Stimulated activated CD4-positive, alpha-beta T cell treated with anti-CD3 and anti-CD28 coated beads, Interleukin-15, amount 100 ng/mL, for 1 hour (primary cell): ENCODE measurements at places on chromosomes 5 and 9.

DNA sequence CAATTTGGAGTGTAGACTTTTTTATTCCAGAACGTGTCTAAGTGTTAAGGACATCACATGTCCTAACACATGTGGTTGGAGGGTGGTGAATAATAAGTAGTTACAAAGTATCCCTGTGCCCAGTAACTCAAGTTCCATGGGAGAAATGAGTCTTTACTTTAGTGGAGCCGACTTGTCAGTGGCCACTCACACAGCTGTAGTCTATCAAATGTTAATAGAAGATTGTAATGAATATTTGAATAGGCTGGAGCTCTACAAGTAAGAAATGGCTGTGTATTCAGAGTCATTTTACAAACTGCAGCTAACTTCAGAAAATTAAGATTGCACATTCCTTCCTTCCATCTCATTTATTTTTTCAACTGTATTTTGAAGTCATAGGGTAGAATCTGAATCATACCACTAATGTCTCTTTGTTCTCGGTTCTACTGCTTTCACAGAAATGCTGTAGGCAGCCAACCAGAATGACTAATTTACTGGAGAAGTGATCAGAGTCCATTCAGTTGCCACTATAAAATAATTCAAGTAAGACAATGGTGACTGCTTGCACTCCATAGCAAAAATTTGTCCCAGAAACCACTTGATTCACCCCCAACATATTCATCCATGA, 394.8 kb downstream of the NR2F1-AS1 start:
- DNase-seq, result no peak

DNA sequence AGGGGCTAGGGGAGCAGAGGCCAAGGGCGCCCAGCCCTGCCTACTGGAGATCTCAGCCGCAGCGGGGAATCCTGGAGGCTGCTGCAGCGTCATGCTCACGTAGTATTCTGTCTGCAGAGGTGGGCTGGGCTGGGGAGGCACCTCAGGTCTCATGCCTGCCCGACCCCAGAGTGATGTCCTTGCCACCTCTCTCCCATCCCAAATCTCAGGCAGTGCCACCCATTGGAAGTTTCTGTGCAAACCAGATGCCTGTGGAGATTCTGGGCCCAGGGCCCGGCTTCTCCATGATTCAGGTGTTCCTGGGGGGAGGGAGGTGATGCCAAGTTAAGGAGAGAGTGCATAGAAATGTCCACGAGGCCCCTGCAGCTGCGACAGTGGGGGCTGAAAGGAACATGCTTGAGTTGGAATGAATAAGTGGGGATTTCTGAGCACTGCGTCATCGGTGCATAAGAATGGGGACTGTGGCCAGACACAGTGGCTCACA, 72.0 kb downstream of the ANKRD33B start:
- no peak for DNase-seq

DNA sequence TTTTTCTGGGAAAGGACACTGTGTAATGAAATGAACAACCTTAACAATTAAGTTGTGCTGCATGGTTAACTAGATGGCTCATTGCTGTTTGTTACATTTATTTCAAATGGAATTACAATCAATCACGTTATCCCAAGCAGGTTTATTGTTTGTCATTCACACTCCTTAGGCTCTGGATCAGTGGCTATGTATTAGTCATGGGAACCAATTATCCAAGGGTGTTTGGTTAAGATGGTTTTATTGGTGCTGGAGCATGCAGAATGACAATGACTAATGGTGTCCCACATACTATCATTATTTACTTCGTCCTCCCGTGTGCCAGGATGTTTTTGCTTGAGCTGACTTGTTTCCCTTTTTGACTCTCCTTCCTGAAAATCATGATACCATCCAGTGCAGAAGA, 10.6 kb upstream of the TRPC7 start:
- no peak for DNase-seq

GRCh38 chr5:88093765-88094164, 174.9 kb downstream of the TMEM161B start:
- DNase-seq, result no peak

DNA sequence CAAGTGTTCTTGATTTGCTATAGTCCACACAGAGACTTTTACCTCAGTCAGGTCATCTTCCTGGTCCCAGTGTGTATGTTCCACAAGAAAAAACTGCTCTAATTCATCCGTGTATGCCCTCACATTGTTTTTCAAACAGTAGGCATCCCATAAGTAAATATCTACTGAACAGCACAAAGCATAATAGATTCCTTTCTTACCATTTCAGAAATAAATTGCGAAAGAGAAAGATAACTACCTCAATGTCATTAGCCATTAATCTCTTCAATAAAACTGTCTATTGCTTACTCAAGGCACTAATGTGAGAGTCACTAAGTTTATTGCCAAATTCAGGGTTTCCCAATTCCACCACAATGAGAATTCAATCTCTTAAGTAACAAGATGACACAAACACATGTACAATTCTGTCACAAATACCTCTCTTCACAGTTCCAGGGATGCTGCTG, 9.6 kb downstream of the FBXW2 start:
- DNase-seq, result no peak

GRCh38 chr5:175469916-175470315, 8.4 kb upstream of the SFXN1 start:
- no peak for DNase-seq

DNA sequence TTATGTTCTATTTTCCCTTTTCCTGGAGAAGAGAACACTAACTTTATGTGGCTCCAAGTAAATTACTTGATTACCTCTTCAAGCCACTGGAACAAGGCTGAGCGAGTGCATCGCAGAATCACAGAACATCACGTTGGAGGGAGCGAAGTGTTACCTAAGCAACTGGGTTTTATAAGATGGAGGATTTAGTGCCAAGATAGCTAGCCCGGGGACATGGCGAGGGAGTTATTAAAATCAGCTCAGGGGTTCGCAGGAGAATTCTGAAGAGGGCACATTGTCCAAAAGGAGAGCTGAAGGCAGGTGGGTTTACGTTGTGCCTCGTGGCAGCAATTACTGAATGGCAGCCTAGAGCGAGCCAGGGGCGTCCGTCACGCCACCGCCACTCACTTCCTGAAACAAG, 563.2 kb upstream of the ADAMTS16 start:
- no peak for DNase-seq

- DNase-seq, result no peak
Measured at GRCh38 chr5:181028032-181028819, 11.8 kb upstream of the BTNL9 start.

GRCh38 chr9:77614645-77615044, 33.5 kb downstream of the GNA14 start:
- no peak for DNase-seq

DNA sequence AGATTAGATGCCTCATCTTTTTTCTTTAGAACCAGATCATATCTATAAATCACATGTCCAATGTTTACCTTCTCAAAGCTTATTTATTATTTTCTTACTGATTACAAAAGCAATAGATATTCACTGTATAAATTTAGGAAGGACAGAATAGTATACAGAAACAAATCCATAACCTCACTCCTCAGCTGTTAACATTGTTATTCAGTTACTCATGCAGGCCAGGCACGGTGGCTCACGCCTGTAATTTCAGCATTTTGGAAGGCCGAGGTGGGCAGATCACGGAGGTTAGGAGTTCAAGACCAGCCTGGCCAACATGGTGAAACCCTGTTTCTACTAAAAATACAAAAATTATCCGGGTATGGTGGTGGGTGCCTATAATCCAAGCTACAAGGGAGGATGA, 15.3 kb downstream of the STOM start:
- DNase-seq, result no peak

- no peak for DNase-seq
Measured at GRCh38 chr9:136713550-136713949, 1.2 kb downstream of the DIPK1B start.

- DNase-seq, result no peak
Measured at GRCh38 chr5:156476678-156477077, 149.7 kb downstream of the SGCD start.

DNA sequence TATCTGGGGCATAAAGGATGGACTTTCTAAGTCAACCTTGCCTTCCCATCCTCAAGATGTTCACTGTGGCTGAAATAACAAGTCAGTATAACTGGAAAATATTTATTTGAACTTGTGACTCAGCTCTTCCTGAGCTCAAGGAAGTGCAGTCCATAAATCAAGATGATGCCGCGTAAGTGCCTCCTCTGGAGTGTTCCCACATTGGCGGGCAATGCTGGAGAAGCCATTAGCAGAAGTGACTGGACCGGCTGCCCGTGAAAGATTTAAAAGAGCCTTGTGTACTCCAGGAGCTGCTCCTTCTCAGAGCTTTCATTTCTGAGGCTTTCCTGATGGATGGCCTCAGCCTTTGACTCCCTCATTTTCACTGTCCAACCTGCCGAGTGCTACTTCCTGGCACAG, 17.4 kb downstream of the TMOD1 start:
- no peak for DNase-seq

DNA sequence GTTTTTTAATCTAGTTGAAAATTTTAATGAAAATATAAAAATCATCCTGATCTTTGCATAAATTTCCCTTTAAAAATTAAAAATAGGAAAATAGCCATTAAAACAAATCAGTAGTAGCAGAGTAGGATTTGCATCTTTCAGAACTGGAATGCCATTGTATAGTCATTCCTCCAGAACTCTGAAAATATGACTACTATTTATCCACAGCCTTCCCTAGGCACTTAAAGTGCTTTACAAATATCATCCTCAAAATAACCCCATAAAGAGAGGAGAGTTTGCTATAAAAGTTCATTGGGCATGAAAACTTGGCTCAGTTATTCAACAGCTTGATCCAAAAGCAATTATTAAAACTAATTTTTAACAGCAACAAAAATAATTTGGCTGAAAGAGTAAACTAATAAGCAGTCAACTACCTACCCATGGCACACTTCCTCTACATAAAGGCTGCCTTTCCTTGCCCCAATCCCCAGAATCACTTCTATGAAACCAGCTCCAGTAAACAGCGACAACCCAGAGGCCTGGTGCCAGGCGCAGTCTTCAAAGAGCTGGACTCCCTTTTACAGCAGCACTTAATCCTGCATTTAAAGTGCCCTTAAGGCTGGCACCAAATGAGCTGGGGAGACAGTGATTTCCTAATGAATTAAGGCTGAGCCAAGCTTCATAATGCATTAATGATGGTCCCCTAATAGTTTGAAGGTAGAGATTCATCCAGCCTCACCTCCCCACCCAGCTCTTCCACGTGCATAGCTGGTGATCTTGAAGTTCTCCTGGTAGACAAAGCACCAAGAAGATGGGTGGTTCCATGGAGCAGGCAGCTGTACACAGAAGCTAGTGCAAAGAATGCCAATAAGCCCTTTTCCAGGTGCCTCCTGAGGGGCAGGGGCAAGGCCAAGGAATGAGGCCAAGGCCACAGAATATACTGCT, 36.1 kb downstream of the LHFPL2 start:
- DNase-seq, result no peak

DNA sequence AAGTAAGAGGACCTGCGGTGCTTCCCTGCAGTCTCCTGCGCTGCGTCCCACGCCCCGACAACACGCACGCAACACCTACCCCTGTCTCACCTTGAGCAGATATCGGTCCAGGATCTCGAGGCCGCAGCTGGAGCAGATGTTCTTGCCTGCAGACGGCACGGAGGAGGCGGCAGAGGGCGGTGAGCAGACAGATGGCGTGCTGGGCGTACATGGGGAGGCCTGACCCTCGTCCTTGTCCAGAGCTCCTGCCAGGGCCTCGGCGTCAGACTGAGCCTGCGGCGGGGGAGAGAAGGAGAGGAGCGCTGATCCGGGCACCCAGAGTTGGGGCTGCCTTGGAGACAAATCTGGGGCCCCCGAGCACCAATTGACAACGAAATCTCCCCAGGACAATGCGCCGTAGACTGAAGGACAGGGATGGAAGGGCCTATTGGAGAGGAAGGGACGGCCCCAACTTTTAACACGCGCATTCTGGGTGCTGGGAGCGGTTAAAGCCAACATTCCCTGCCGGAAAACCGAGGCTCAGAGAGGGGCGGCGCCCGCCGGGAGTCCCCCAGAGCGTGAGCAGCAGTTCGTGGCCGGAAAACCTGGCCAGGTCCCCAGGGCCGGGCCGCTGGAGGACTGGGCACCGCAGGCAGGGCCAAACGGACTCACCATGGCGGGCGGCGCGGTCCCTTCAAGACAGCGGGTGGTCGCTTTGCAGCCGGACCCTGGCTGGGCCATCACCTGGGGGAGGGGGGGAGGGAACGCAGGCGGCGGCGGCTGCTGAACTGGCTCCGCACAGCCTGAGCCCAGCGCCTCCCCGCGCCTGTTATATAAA, 1.8 kb downstream of the LHX6 start:
- no peak for DNase-seq

- no peak for DNase-seq
Measured at GRCh38 chr9:73153793-73154227, 2.1 kb downstream of the ANXA1 start.

GRCh38 chr9:114676901-114677300, 5.1 kb downstream of the TEX48 start:
- no peak for DNase-seq

DNA sequence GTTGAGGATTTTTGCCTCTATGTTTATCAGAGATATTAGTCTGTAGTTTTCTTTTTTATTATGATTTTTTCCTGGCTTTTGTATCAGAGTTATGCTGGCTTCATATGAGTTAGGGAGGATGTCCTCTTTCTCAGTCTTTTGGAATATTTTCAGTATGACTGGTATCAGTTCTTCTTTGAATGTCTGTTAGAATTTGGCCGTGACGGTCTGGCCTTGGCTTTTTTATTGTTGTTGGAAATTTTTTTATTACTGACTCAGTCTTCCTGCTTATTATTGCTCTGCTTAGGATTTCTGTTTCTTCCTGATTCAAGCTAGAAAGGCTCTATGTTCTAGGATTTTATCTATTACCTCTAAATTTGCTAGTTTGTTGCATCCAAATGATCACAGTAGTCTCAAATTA, 421.9 kb downstream of the CDH10 start:
- DNase-seq, result no peak

- DNase-seq, result no peak
Measured at GRCh38 chr9:121737481-121737931, 86.1 kb downstream of the DAB2IP start.

DNA sequence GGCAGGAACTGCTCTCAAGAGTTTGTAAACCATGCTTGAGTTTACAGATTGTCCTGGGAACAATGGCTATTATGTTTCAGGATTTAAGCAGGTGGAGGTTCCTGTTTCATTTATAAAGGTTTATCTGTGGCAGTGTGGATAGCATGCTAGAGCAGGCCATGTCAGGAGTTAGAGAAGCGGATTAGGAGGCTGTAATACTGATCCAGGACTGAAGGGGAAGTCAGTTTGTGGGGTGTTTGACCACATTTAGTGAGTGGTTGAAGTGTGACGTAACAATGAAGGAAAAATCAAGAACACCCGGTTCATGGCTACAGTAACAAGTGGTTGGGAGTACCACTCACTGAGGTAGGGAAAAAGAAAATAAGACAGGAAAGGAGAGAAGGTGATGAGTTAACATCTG, 299.0 kb downstream of the TLR4 start:
- no peak for DNase-seq
